Stimulated activated CD8-positive, alpha-beta memory T cell treated with anti-CD3 and anti-CD28 coated beads, Interleukin-7, amount 100 ng/mL, for 1 hour (primary cell): ENCODE measurements at places on chromosomes 12 and 14.

GRCh38 chr12:113070117-113070906, 13.8 kb downstream of the DTX1 start:
- DNase-seq, result no peak

DNA sequence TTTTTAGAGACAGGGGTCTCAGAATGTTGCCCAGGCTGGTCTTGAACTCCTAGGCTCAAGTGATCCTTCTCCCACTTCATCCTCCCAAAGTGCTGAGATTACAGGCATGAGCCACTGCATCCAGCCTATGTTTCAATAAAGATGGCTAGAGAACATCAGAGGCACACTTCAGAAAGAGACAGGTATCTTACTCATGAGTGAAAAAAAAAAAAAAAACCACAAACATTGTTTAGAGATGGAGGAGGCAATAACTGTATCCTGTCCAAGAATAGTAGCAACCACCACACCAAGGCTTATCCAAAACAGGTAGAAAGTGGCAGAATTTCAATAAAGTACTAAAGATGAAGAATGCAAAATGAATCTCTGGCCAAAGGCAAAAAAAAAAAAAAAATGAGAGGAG, 30.3 kb downstream of the EEA1 start:
- no peak for DNase-seq

GRCh38 chr14:26128931-26129671, 468.7 kb downstream of the NOVA1 start:
- no peak for DNase-seq

DNA sequence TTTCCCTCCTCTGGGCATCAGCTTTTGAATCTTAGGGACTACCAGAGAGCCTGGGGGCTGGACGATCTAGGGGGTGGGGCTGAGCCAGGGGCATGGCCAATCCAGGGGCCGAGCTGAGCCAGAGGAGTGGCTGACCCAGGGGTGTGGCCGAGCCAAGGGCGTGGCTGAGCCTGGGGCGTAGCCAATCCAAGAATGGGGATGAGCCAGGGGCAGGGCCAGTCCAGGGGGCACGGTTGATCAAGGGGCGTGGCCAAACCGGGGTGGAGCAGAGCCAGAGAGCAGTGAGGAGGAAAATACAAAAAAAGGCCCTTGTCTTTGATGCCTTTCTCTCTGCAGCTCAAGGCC, 219.3 kb upstream of the NOS1 start:
- no peak for DNase-seq

- no peak for DNase-seq
These were observed 34.7 kb downstream of the FOS start for GRCh38 chr14:75313294-75313693.

- DNase-seq, result no peak
These were observed 347.4 kb downstream of the NPAS3 start for GRCh38 chr14:33285902-33286700.

DNA sequence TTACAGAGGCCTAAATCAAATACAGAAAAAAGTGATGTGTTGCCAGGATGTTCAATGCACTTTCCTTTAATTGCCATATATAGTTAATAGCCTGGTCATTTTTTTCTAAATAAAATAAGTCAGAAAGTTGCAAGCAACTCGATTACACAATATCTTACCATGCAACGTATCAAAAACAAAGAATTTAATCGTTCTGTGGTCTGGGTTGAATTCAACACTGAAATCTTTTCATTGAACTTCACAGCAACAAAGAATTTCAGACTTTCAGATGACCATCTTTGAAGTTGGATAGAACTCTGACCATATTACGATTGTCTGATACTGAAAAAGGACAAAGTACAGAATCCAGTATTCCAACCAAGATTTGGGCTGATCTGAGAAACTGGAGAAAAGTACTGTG, 231.9 kb downstream of the SLC25A21 start:
- no peak for DNase-seq

GRCh38 chr12:44689587-44689986, 186.5 kb downstream of the NELL2 start:
- no peak for DNase-seq

DNA sequence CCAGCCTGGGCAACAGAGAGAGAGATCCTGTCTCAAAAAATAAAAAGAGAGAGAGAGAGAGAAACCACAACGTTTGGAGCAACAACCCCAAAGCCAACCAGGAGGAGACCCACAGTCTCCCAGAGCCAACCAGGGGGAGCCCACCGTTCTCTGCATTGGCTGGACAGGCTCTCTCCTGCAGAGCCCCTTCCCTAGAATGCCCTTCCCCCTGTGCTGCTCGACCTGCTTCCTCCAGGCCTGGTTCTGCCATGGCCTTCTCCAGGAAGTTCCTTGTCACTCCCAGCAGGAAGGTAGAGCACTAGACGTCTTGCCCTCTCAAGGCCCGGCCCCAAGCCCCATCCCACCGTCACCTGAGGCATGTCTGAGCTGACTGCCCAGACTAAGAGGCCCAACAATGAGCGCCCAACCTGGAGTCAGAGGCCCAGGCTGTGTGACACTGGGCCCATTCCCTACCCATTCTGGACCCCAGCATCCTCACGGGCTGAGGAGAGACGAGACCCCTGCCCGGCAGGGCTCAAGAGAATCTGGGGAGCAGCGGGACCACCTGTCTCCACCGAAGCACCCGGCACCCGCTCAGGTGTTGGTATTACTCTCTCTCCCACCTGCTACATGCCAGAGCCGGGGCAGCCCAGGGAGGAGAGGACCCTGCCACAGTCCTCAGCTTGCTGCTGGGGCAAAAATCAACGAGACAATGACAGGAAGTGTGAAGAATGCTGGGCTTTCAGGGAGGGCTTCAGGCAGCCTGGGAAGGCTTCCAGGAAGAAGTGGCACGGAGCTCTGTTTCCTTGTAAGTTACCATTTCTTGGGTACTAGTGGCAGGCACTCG, 61.2 kb downstream of the DIO3 start:
- DNase-seq, result no peak

DNA sequence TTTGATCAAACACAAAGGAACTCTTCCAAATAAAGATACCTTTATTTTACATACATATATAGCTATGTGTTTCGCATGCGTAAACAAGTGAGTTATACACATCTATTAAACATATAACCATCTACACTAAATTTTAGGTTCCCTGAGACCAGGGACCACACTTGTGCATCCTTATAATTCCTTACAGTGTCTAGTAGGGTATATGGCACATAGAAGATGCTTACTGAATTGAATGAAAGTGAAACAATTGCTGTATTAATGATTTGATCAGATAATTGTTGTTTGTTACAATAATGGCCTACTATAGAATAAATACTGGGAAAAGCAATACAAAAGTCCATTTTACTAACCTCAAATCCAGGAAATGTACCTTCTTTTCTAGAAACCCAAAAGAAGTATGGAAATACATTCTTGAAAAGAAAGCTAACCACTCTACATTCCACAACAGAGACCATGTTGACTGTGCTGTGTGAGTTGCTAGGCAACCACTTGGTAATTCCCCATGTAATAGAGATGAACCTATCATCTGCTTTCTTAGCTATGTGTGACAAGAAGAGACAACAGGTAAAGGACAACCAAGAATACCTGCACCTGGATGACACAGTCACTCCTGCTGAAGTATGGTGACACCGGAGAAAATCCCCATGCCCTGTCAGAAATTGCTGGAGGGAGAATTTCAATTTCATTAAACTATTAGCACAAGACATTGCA, 11.9 kb upstream of the CIPC start:
- DNase-seq, result no peak

DNA sequence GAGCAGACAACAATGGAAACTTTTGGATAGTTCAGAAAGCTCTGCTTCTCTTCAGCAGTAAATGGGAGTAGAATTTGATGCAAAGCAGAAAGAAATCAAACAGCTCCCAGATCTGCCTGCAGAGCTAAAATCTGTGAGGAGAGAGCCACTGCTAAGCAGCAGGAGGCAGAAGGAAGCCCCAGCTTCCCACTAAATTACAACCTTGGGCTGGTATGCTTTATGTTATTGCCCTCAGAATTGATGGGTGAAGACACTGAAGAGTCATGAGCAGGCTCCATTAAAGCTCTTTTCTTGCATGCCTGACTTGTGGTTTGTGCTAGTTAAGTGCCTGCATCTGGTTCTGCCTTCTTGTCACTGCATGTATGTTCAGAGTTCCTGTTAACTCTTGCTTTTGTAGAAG, 8.4 kb downstream of the ZC2HC1C start:
- DNase-seq, result no peak

DNA sequence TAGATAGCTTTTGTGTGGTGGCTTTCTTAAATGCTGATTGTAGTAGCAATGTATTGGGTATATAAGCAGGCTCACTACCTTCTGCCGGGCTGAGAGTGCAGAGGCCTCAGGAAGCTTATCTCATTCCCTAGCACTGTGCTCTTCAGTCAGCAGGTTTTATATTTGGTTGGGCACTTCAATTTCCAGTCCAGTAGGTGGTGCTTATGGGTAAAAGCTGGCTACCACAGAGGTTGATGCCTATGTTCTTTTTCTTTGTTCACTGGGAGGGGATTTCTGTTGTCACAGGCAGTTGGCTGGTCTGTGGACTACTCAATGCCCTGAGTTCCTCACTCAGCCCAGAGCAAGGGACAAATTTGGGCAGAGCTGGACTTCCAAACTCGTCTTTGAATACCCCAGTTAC, 43.0 kb upstream of the GLIPR1 start:
- no peak for DNase-seq
